HTR-8/SVneo (cell line): ENCODE measurements at places on chromosomes 1 and 21.

- DNase-seq: no peak
Measured at GRCh38 chr1:91617285-91617765, 116.7 kb downstream of the CDC7 start.

- no peak for DNase-seq
Measured at GRCh38 chr1:98292994-98293393, 368.5 kb upstream of the SNX7 start.

DNA sequence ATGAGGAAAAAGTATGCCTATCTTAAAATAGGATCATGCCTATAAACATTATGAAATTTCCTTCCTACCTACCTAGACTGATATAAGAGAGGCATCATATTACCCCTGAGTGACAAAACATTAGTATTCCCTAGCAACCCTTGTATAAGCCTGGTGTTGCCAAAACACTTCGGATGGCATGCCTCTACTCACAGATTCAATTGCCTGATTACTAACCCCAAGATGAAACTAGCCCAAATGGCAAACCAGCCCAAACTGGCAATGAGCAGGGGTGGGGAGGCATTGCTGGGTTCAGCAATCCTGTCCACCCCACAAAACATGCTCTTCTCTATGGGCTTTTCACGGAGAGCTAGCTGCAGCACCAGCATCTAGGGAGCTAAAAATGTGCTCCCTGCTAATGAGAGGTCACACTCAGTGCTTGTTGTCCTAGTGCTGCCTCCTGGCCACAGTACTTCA, 13.9 kb downstream of the PALMD start:
- no peak for DNase-seq

DNA sequence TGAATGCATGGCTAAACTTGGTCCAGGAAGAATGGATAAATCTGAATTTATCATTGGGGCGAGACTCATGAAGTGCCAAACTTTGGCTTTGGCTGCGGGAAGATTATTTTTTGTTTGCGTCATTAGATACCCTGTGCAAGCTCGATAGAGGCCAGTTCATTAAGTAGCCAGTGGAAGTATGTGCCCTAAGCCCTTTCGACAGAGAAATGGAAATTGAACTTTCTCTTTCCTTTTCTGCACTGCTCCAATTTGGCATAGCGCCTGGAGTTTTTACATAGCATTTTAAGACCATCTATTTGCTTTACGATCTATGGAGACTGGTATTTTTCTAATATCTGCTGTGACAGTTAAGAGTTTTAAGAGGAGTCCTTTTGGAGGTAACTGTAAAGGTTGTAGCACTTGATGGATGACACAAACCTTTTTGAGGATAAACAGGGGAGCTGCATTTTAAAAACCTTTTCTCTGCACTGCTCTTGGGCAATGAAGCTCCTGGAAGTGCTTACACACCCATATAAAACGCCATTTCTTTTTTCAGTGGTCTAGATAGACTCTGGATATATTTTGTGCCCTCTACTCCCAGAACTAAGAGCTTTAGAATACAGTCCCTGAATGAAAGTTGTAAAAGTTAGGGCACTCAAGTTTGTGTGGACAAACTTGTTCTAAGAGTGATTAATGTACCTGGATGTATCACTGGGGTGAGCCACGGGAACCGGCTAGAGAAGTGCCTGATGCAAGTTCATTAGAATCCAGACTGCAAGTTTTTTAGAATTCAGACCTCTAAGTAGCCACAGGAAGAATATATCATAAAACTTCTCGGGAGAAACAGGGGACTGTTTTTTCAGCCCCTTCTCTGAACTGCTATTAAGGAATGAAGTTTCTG, 41.3 kb upstream of the CFHR3 start:
- no peak for DNase-seq

DNA sequence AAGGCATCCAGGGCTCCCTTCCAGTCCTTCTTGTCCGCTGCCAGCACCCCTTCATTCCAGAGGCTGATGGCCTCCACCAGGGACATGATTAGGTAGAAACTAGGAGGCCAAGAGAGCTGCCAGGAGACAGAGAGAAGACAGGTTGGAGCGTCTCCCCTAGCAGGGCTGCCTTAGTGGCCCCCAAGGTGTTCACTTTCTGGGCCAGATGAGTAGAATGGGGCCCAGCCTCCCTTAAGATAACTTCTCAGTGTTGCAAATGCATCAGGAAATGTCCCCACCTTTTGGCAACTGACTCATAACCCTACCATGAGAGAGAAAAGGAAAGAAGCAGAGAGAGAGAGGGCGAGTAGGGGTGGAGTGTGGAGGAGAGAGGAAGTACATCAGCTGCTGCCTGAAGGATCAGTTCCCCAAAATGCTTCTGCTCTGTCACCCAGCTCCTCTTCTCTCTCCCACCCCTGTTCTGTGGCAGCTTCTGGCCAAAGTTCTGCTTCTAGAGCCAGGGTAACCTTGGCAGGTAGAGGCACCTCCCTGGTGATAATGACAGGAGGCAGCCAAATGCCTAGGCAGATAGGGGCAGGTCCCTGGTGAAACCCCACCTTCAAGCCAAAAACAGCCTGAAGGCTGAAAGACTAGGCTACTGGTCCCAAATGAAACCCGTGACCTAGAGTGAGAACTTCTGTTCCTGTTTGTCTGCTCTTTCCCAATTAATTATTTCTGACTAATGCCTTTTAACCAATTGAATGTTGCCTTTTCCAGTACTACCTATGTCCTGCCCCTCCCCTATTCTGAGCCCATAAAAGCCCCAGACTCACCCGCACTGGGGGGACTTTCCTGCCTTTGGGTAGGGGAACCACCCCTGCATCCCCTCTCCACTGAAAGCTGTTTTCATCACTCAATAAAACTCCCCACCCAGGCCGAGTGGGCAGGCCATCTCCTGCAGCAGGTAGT, at the start of gene NCF2:
Gene NCF2, minus strand, starts transcription at position 216 of the 948 bp plus-strand sequence. Its CDS starts 130 bp downstream, at position 86.
- DNase-seq: no peak
